ENCODE measurements at places on chromosomes 7 and 10.

GRCh38 chr7:102976493-102976892, 63.7 kb downstream of the LRRC17 start:
- DNase-seq: no peak

- DNase-seq: no peak
These were observed 42.1 kb upstream of the IKZF1 start for GRCh38 chr7:50262446-50262845.

- DNase-seq: peak; percentile 22
These were observed 108.7 kb downstream of the ITIH5 start for GRCh38 chr10:7558036-7558435.

DNA sequence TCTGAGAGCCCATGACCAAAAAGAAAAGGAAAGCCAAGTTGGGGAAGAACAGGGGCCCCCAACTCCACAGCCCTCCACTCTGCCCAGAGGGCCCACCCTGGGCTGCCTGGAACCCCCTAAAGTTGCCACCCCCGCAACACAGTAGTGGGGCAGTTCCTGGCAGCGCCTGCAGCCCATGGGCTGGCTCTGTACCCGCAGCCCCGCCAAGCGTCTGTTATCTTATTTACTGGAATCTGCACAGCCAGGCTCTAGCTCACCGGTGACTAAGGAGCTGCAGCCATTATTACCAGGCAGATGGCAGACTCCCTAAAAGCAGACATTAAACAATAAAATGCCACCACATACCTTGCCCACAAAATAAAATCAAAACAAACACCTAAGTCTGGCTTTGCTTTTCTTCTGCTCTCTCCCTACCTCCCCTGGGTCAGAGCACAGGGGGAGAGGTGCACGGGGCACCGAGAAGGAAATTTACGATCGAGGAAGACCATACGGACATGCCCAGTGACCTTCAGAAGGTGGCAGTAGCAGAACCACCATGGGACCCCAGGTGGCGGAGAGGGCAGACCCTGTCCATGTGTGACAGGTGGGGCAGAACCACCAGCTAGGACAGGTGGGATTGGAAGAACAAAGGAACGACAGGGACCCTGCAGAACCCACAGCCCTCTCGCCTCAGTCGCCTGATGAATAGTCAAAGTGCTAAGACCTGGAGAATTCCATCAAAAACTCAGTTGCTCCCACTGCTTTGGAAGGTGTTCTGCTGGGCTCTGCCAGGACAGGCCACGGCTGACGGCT, 66.3 kb downstream of the PRKAG2 start:
- peak; percentile 43 for DNase-seq

- no peak for DNase-seq
These were observed 192.0 kb upstream of the POM121L12 start for GRCh38 chr7:52843436-52843835.

- peak; percentile 94 for DNase-seq
These were observed at the start of gene RPP30 for GRCh38 chr10:90871766-90872647. Gene RPP30, plus strand, starts transcription at chr10:90871974. Its CDS starts 13 bp downstream, at chr10:90871987.

DNA sequence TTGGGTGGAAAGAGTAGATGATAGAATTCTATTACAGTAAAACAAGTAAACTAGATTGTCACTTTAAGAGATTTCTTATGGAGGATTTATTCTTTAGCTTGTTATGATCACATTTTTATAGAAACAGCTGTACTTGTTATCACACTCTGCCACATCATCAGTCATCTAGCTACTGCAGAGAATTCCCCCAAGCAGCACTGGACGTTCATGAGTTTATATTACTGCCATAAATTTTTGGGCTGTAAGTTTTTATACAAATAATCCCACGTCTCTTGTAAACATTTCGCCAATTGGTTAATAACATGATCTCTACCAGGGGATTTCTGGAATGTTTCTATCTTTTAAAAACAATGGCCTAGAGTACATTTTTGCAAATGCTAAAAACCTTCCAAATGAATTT, 238.8 kb downstream of the POLR1F start:
- DNase-seq: no peak
